ENCODE measurements at places on chromosomes 7 and 10.

- DNase-seq, result no peak
Observed at GRCh38 chr10:118167056-118167700, 120.4 kb upstream of the RAB11FIP2 start.

GRCh38 chr7:39952374-39952773 lies 2.3 kb downstream of the CDK13 start:
- peak; percentile 31 for DNase-seq

- DNase-seq, result no peak
Observed at GRCh38 chr10:62992145-62992721, 140.9 kb upstream of the NRBF2 start.

- no peak for DNase-seq
Observed at GRCh38 chr10:72234560-72235095, 18.6 kb upstream of the ASCC1 start.

- DNase-seq, result no peak
Observed at GRCh38 chr10:106661133-106661766, 503.3 kb downstream of the SORCS1 start.

Data from immature natural killer cell (primary cell).